Transverse colon (tissue), 4 donors: ENCODE measurements at places on chromosomes 7 and 10.

DNA sequence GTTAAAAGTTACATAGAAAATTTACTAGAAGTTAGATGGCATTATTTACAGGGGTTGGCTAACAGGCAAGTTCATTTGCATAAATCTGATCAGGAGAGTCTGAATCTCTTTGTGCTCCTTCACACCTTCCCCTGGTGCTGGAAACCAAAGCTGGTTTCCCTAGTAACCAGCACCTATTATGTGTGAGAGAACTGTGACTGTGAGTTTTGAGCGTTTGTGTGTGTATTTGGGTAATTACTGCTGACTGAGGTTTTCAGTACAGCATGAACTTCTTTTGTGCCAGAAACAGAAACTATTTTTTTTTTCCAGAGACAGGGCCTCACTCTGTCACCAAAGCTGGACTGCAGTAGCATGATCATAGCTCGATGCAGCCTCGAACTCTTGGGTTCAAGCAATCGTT lies 10.3 kb upstream of the IFIT1B start:
- no peak for DNase-seq

- no peak for DNase-seq
Observed at GRCh38 chr7:142391191-142391992, 133.5 kb upstream of the PRSS58 start.

DNA sequence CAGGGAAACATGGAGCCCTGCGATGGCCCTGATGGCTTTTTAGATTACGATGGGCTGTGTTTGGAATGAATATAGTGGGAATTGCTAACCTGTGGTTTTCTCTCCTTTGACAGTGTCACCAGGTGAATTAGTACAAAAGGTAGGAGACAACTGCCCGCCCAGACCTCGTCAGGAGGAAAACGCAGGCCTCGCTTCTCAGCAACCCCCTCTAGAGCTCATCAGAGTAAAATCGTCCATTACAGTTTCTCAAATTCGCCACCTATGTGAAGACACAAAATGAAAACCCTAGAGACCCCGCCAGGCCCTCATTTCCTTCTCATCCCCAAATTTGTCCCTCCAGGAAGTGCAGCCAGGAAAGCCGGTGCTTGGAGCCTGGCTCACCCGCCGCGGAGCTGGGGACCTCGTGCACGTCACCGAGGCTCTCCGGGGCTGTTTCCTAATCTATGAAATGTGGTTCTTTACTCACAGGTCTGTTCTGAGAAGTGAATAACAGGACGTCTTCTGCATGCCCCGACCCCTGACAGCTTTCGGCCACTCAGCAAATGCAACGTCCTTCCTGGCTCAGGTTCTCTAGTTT lies 143.7 kb downstream of the VIPR2 start:
- no peak for DNase-seq

DNA sequence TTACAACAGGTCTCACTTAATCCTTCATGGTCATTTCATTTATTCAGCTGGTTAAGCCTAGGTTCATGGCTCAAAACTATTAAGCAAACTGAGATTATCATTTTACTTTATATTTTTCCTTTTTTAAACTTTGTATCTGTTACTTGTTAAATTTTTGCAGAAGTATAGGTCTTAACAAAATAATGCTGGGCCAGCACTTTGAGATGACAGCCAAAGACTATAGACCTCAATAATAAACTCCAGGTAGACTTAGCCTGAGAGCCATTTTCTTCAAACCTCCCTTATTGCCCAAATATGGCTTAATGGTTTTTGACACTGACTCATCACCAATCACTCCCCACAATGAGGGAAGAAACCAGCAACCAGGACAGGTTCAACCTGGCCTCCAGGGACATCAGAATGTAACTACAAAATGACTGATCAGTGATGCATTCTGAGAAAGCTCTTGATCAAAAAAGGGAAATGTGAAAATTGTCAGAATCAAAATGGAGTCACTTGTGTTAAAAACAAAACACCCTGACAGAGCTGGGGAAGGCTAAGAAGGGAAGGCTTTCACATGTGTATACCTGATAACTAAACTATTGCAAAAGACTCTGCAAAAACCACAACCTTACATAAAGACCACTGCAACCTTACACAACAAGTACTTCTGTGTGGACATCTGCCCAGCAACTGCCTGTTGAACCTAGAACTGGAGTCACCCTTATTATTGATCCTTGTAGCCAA lies 2.1 kb upstream of the CCDC126 start:
- DNase-seq: no peak

- DNase-seq: peak; percentile 91
Observed at GRCh38 chr7:105013816-105014692, at the start of gene KMT2E. Gene KMT2E, plus strand, starts transcription at chr7:105014205. Its CDS starts 26,748 bp downstream, at chr7:105040953.

DNA sequence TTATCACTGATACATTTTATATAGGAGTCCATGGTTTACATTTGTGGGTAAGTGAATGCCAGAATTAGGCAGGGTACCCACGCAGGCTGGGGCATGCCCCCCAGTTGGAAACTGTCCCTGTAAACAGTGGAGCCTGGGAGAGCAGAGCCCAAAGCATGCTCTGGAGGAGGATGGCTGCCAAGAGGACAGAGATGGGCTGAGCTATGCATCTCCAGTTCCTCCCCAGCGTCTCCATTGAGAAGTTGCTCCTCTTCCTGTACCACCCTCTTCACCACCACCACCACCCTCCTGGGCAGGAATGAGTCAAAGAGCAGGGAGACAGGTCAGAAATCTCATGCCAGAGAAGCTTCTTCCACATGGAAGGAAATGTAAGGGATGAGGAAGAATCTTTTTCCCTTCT lies 67.7 kb upstream of the KMT2E start:
- DNase-seq: no peak

- no peak for DNase-seq
Observed at GRCh38 chr10:2791774-2792443, 275.4 kb upstream of the PFKP start.

GRCh38 chr7:23115991-23116390 lies 10.4 kb downstream of the KLHL7 start:
- no peak for DNase-seq

DNA sequence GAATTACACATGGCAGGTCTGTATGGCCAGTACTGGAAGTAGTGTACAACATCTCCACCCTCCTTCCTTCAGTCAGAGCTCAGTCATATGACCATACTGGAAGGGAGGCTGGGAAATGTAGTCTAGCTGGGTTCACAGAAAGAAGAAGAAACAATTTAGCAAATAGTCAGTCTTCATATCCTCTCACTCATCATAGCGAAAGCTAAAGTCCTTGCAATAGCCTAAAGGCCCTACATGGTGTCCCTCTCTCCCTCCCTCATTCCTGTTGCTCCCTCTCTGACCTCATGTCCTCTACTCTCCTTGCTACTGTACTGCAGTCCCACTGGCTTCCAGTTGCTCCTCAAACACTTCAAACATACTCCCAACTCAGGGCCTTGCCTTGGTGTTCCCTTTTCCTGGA lies 4.3 kb upstream of the CALU start:
- no peak for DNase-seq

DNA sequence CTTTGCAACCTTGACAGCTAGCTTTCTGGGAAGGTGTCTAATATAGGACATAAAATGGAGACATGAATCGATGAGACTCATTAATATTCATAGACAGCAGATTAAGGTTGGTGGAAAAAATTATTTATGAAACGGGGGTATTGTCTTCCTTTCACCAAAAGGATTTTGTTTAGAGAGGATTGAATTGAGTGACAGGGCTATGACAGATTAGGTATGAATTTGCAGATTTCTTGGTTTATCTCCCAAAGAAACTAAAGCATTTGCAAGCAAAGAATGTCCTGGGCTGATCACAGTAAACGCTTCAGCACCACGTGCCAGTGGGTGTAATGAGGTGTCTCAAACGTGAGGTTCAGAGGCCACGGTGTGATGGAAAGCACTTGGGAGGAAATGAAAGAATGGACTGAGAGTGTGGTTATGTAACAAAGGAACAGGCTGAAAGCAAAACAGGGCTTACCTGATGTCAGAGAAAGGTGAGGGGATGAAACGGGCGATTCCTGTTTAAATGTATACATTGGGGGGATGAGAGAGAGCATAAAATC lies 329.2 kb upstream of the NPVF start:
- DNase-seq: no peak

- no peak for DNase-seq
Observed at GRCh38 chr7:134355004-134355525, 38.3 kb upstream of the SLC35B4 start.

DNA sequence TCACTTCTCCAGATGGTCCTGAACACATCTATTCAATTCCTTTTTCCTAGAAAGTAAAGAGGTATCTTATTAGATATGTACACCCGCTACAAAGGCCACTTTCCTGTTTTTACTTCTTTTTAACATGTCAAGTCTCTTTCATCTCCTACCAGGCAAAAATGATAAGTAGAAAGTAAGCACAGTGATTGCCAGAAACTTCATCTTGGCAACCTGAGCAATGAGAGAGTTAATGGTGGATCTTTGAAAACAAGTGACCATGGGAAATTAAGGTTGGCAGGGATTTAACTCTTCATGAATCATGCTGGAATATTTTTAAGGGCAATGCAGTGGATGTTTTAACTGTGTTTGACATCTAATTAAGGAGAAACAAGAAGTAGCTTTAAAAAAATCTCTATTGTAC lies 2.7 kb downstream of the SEMA3A start:
- no peak for DNase-seq

- DNase-seq: no peak
Observed at GRCh38 chr7:25726781-25727311, 425.2 kb upstream of the NFE2L3 start.

DNA sequence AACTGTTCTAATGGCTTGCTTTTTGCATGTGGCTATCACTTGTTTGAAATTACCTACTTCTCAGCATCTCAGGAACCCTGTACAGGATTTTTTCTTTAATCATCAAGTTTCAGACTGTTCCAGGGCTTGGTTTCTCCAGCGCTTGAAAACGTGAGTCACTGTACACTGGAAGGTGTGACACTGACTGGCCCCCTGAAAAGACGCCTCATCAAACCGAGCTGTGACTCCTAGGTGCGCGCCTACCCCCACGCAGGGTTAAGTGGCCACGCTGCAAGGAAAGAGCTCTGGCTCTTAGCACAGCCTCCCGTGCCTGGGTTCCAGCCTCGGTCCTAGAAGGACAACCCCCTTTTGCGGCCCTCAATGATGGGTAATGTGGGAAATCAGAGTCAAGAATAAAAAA lies 81.0 kb downstream of the EBF3 start:
- no peak for DNase-seq

DNA sequence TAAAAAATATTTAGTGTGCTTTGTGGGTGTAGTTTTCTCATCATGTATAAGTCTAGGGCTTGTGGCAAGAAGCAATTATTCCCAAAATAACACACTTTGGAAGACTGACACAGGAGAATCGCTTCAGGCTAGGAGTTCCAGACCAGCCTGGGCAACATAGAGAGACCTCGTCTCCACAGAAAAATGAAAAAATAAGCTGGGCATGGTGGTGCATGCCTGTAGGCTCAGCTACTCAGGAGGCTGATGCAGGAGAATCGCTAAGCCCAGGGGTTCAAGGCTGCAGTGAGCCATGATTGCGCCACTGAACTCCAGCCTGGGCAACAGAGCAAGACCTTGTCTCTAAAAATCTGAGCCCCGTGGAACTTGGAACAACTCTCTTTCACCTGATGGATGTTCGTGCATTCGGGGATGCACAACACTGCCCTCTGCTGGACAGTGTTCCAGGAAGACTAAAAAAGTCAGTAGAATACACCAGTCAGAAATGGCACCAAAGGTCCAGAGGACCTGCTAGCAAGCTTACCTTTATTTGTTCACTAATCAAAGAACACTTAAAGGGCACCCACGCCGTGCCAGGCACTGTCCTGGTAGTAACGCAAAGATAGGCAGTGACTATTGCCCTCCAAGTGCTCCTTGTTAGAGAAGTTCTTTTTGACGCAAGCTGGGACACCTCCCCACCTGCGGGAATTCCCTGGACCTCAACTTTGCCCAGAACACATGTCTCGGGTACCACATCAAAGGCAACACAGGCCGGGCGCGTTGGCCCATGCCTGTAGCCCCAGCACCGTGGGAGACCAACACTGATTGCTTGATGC lies 81.9 kb upstream of the CALN1 start:
- DNase-seq: peak; percentile 62

DNA sequence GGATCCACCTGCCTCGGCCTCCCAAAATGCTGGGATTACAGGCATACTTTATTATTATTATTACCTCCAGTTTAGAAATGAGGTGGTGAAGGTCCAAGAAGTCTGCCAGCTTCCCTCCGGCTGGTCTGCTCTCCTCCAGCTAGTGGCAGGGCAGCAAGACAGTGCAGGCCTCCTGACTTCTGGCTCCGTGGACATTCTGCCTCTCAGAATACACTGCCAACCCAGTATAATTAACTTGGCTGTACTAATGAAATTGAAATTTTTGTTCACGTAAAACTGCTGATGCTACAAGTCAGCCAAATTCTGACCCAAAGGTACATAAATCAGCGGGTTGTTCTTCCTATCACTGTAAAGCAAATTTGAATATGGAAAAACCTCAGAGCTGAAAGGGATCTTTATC lies 7.6 kb upstream of the PDE1C start:
- DNase-seq: no peak

- peak; percentile 88 for DNase-seq
Observed at GRCh38 chr7:1176891-1177373, 16.9 kb upstream of the ZFAND2A start.

DNA sequence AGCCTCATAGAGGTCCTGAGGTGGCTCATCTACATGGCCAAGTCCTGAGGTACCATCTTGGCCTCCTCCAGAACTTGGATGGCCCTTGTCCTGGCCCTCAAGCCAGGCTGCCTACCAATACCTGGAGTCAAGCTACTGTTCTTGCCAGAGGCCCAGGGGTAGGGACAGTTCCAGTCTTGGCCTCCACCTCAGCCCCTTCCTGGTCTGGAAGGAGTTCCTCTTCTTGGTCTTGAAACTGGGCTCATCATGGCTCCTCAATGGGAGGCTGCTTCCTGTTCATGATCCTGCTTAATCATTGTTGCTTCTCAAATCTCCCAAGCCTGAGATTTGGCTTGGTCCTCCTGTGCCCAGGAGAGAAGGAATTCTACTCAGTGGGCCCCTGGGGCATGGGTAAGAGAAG lies 3.9 kb downstream of the HPS6 start:
- no peak for DNase-seq

- no peak for DNase-seq
Observed at GRCh38 chr10:52617346-52617745, 155.2 kb downstream of the MBL2 start.

- DNase-seq: no peak
Observed at GRCh38 chr10:491667-492424, 197.6 kb downstream of the DIP2C start.

GRCh38 chr10:34168439-34168838 lies 646.7 kb downstream of the PARD3 start:
- DNase-seq: no peak

DNA sequence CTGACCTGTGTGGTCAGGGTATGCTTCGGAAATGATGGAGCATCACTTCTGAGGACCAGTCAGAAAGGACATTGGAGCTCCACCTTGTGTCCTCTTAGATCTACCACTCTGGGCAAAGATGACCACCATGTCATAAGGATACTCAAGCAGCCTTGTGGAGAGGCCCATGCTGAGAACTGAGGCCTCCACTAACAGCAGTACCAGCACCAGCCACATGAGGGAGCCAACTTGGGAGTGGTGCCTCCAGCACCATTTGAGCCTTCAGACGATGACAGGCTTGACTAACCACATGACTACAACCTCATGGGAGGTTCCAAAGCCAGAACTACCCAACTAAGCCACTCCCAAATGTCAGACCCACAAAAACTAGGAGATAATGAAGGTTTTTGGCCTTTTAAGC lies 116.0 kb downstream of the NPTX2 start:
- peak; percentile 19 for DNase-seq
